ENCODE measurements at places on chromosomes 16 and 17.

DNA sequence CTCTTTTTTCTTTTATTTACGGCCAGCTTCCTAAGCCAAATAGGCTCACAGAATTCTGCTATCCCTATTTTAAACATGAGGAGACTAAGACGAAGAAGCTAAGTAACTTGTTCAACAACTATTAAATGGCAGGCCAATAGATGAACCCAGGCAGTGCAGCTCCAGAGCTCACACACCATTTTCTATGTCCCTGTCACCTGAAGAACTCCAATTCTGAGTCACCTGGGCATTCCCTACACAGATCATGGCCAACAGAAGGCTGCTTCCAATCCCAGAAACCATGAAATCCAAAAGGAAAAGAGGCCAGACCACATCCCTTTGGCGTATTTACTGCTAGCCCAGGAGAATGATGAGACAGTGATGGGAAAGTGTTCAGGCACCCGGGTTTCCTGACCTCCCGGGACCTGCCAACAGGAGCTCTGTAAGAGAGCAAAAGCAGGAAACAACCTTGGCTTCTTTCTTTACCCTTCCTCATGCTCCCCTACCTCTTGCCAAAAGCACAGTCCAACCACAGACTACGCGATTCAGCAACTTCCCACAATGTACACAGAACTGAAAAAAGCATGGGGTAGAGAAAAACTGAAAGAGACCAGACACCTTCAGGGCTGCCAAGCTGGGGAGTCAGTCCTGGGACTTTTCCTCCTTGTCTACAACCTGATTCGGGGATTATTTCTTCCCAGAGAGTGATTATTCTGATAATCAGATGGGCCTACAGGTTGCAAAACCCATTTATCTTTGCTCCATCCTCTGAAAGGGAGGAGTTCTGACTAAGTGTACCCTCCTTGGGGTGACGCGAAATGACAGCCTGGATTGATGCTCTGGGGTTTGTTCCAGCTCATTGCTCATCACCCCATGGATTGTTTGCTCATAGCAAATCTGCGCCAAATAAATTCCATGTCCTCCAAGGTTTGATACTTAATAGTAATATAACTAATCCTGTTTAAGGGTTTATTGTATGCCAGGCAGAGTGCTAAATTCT is 47.8 kb upstream of the HAS3 start:
- no peak for DNase-seq

GRCh38 chr17:66903781-66904180 is 60.7 kb upstream of the CACNG4 start:
- no peak for DNase-seq

- no peak for DNase-seq
These were observed 96.7 kb downstream of the SYCE1L start for GRCh38 chr16:77295896-77296295.

DNA sequence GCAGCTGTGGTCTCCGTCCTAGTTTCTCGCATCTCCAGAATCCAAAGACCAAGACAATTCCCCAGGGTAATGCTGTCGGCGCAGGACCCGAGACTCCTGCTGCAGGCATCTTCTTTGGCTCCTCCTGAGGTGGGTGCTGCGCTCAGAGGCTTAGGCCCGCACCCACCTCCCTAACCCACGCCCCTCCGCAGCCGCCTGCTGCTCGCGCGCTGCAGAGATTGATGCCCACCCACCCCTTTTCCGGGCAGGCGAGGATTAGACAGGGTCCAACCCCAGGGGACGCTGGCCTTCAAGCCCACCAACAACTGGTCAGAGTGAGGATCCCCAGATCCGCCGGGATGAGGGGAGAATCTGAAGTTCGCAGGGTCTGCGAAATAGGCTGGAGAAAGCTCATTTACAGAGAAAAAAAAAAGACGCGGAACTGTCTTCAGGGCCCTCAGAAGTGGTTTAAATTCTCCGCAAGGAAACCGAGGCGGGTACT is 27.9 kb downstream of the SLFN11 start:
- DNase-seq = no peak

GRCh38 chr16:30884760-30885159 is 9.1 kb downstream of the BCL7C start:
- no peak for DNase-seq

DNA sequence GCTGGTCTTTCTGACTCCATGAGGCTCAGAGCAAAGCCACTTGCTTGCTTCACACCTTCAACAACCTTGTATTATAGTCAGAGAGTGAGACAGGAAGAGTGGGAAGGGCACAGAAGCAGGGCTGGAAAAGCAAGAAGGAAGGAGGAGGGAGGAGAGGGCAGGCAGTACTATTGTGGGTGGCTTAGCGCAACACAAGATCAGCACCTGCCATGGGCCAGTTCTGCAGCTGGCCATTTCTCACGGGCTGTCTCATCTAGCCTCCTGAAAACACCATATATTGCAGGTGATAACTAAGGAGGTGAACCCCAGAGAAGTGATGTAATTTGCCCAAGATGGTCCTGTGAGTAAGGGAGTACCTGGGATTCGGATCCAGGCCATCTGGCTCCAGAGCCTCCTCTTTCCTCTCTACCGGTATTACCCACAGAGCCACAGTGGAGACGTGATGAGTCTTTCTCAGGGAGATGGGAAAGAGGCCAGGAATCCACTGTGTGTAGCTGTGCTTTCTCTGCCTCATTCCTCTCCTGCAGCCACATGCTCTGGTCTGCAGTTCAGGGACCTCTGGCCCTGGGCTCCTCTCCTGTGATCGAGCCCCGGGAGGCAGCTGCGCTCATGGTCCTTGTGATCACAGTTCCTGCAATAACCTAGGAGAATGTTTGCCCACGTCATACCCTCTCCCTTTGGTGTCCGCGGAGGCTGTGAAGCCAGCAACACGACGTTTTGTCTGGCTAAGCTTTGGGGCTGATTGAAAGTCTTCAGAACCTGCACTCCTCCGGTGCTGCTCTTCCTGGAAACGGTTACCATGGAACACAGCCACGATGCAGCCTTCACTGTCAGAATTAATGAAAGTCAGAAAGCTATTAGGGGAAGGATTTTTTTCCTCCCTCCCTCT is 178.1 kb upstream of the CCL2 start:
- DNase-seq = no peak

- no peak for DNase-seq
These were observed 3.4 kb upstream of the MLLT6 start for GRCh38 chr17:38701504-38702165.

- DNase-seq = no peak
These were observed 32.7 kb upstream of the DNAH9 start for GRCh38 chr17:11565591-11565990.

GRCh38 chr16:83136419-83136818 is 509.6 kb downstream of the CDH13 start:
- DNase-seq = no peak

GRCh38 chr17:30352240-30352814 is 18.5 kb upstream of the TMIGD1 start:
- DNase-seq = no peak

- no peak for DNase-seq
These were observed 76.4 kb downstream of the GPR139 start for GRCh38 chr16:19997264-19997663.

DNA sequence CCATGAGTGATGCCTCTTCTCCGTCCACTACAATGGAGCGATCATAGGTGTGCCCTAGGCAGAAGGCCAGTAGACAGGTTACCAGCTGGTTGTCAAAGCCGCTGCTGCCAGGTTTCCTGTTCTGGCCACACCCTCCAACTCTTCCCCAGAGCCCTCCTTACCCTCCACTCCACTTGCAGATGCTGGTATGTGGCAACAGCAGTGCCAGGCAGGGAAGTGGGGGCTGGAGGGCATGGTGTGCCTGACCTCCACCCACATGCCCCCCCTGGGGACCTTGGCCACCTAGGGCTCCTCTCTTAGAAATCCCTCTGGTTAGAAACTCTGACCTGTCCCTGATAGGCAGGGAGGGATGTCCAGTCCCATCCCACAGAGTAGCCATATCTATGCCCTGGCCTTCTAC is 1.5 kb downstream of the RRAD start:
- no peak for DNase-seq

GRCh38 chr16:27618165-27618564 is 68.2 kb downstream of the KATNIP start:
- DNase-seq = no peak

- no peak for DNase-seq
These were observed 50.9 kb downstream of the ENGASE start for GRCh38 chr17:79125503-79125902.

- no peak for DNase-seq
These were observed 62.7 kb downstream of the C16orf82 start for GRCh38 chr16:27129401-27129800.

DNA sequence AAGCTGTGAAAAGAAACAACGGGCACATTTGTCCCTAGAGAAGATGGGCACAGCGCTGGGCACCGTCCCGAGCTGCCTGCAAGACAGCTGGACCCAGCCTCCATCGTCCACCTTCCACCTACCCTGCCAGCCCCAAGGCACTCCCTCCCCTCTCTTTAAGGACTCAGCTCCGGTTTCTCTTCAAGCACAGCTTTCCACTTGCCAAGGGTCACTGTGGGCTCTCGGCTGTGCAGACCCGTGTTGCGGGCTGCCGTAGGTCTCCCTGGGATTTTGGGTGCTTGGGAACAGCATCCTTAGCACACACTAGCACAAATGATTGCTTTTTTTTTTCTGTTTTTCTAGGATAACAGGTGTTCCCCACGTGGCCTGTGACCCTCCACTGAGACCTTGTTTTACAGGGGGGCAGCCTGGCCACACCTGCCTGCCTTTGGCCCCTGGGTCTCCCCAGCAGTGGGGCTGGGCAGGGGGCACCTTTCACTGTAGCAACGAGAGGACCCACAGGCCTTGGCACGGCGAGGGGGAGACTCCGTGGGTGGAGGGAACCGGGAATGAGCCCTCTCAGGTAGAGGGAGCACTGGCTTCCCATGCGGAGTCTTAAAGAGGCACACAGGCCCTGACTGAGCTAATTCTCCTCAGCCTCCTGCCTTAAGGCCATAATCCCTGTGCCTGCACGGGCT is 1.4 kb downstream of the CHMP6 start:
- no peak for DNase-seq

- no peak for DNase-seq
These were observed 20.6 kb downstream of the MT1X start for GRCh38 chr16:56702836-56703235.

- DNase-seq = no peak
These were observed 90.0 kb upstream of the HSBP1 start for GRCh38 chr16:83717814-83718213.

DNA sequence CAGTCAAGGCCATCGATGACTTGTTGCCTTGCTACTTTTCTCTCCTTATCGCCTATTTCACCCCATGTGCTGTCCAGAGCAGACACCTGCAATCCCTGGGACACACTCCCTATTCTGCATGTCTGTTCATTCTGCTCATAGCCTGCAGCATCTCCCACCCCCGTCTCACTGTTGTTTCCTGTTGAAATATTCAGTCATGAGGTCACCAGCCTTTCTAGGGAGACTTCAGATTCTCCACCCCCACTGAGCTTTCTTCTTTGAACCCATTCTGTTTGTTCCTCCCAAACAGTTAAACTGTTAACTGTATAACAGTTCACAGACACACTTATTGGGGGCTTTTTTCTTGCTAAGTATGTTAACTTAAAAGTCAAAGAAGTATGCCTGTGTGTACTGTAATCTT is 94.4 kb downstream of the AATF start:
- no peak for DNase-seq

DNA sequence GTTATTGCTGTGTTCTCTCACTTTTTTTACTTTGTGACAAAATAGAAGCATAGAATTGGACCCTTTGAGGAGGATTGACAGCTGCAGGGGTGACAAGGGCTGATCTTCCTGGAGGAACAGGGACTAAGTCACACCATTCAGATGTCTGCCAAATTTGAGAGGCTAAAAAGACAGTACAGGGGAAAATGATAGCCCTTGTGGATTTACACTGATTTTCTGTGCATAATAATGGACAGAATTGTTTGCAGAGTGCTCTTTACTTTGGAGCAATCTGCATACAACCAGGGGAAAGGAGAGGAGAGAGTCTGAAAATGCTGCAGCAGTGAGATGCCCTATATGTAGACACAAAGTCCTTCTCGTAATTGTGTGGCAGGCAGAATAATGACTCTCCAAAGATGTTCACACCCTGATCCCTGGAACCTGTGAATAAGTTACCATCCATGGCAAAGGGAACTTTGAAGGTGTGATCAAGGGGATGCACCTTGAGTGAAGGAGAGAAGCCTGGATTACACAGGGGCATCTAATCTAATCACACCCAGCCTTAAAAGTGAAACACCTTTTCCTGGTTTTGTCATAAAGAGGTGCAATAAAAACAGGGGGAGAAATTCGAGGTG is 221.4 kb upstream of the CPHXL start:
- no peak for DNase-seq

GRCh38 chr16:47927330-47927729 is 228.5 kb downstream of the ABCC12 start:
- no peak for DNase-seq

- DNase-seq = no peak
These were observed 26.9 kb upstream of the CACNA1H start for GRCh38 chr16:1126044-1126443.

DNA sequence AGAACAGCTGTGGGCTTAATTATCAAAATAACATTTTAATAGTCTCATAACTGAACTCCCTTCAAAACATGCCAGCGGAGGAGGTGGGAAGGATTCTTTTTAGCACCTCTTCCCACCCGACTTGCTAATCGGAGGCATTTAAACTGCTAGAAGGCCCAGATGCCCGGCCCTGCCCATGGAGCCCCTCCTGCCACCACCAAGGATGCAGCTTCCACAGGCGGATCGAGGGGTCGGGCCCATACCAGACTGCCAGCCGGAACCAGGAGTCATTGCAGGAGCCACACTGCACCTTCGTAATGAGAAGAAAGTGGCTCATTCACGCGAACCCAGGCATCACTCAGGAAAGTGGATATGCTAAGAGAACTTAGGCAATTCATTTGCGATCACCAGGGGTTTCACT is 201.2 kb downstream of the C16orf78 start:
- no peak for DNase-seq

GRCh38 chr16:66924527-66925321 is 611 bp downstream of the RRAD start:
- no peak for DNase-seq

DNA sequence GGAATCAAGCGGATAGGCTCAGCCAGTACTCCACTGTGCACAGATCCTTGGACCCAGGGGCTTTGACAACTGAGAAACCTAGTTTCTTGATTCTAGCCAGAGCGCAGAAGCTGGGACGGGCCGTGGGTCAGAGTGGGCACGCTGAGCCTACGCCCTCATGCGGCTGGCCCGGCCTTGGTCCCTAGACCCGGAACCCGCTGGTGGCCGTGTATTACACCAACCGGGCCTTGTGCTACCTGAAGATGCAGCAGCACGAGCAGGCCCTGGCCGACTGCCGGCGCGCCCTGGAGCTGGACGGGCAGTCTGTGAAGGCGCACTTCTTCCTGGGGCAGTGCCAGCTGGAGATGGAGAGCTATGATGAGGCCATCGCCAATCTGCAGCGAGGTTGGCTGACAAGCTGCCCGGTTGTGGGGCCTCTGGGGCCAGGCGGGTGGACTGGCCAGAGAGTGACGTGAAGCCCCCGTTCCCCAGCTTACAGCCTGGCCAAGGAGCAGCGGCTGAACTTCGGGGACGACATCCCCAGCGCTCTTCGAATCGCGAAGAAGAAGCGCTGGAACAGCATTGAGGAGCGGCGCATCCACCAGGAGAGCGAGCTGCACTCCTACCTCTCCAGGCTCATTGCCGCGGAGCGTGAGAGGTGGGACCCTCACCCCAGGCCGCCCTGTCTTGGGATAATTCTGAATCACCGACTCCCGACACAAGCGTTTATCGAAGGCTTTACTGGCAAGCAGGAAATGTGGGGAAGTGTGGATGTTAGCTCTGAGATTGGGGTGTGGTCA is 946 bp downstream of the STUB1 start:
- DNase-seq = no peak

GRCh38 chr17:40550608-40551007 is 14.7 kb downstream of the CCR7 start:
- no peak for DNase-seq

- DNase-seq = no peak
These were observed 5.9 kb downstream of the SLC16A5 start for GRCh38 chr17:75093548-75094158.

All from iPS DF 6.9 (cell line).